ENCODE measurements at places on chromosomes 7 and 10. TPM values are rescaled to one million over a fixed set of nuclear protein-coding genes. Genes with fewer than 3 reads are reported as not detected.

CDK14 gene
- total RNA-seq: 35.1 TPM

CCDC172 gene
- total RNA-seq: not detected

AKR1D1 gene
- not detected for total RNA-seq

CD36 gene
- 0.13 TPM for total RNA-seq

ADCK2 gene
- total RNA-seq: 24.7 TPM

CLIP2 gene
- 56.9 TPM for total RNA-seq

CALN1 gene
- total RNA-seq: not detected

ABCF2 gene
- total RNA-seq: 62.4 TPM

DEPP1 gene
- total RNA-seq: 79.2 TPM

AKR1C4 gene
- not detected for total RNA-seq

ADAM22 gene
- 0.50 TPM for total RNA-seq

STEAP1B gene
- total RNA-seq: 18.9 TPM

SP8 gene
- total RNA-seq: not detected

SFTPA1 gene
- not detected for total RNA-seq

NCOA4 gene
- 196 TPM for total RNA-seq

BHLHA15 gene
- 0.13 TPM for total RNA-seq

FAM25A gene
- not detected for total RNA-seq

TIMM23B gene
- total RNA-seq: 18.7 TPM

ANXA8 gene
- total RNA-seq: not detected

RET gene
- not detected for total RNA-seq

HABP2 gene
- total RNA-seq: not detected
